ENCODE measurements at places on chromosomes 7 and 10. TPM values are rescaled to one million over a fixed set of nuclear protein-coding genes. Genes with fewer than 3 reads are reported as not detected.

- no peak for DNase-seq
These were observed 40.5 kb upstream of the IL15RA start for GRCh38 chr10:6017781-6018354.

- DNase-seq, result no peak
These were observed 104.9 kb downstream of the SEC23IP start for GRCh38 chr10:119997429-119997828.

The SLC13A4 gene
- total RNA-seq, result not detected

The TRIM50 gene
- not detected for total RNA-seq

Data from dermis microvascular lymphatic vessel endothelial cell (primary cell).